NCI-H2081 (cell line): ENCODE measurements at places on chromosomes 6 and 20.
A peak's percentile ranks its signal among the peaks of the same experiment; 100 is the strongest.

- DNase-seq: no peak
Observed at GRCh38 chr20:45920462-45921336, 8.7 kb upstream of the PLTP start.

- no peak for DNase-seq
Observed at GRCh38 chr20:31836853-31837608, 8.4 kb downstream of the FOXS1 start.

DNA sequence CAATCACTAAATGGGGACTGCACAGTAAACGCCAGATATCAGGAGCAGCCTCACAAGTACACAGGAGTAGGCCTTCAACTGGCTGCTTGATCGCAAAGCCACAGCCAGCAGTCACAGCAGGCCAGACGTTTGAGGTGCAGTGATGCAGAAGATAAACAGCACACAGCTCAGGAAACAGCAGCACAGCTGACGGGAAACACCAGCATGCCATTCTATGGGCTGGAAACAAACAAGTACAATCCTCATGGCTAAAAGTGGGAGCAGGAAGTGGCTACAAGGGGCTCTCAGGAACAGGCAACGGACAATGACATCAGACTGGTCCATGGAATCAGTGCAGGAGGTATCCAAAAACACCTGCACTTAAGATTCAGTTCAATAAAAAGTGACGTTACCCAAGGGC, 111.0 kb downstream of the DTNBP1 start:
- DNase-seq: peak; percentile 26

- no peak for DNase-seq
Observed at GRCh38 chr6:20098267-20098876, 113.9 kb downstream of the MBOAT1 start.

DNA sequence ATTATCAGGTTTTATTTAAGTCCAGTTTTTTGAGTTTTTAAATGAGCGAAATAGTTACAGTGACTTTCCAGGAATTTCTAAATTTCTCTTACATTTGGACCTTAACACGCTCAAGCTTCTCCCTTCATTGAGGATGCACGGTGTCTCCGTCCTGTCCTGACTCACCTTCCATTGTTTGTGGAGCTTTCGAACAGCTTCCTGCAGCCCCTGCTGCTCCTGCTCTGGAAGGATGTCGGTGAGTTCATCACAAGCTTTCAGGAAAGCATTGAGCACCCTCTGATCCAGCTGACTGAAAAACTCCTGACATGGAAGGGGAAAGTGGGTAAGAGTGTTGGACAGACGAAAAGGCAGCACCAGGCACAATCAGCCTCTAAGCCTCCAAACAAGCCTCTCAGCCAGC, 183.7 kb downstream of the SYNE1 start:
- no peak for DNase-seq

DNA sequence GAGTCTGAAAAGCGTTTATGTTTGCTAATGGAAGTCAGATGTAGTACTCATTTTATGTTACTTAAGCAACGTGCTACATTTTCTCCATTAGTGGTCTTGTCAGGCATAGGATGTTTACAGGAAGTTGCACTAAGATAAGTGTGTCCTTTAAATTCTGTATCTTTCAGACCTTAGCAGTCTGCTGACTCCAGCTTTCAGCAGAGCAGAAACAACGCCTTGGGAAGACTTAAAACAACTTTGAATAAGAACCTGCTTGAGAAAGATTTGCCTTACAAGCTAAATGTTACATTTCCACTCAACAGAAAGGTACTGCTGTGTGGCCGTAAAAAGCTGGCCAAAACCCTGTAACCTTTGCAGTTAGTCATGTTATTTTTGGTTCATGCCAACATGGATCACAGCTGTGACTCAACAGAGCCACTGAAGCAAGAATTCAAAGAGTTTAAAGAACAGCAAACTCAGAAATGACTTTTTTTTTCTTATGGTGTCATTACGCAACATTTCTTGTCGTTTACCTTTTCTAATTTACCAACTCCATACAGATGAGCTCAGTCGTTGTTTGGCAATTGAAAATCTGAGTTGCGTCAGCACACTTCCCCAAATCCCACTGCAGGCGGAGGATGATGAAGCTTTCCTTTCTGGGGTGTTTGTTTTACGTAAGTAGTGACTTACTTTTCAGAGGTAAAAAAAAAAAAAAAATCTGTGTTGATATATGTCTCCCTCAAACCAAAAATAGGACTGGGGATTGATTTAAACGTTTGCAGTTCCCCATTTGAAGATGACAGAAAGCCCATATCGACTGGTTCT, 27.9 kb upstream of the BMP6 start:
- no peak for DNase-seq

GRCh38 chr6:116090251-116090650, 10.4 kb upstream of the NT5DC1 start:
- DNase-seq: no peak

DNA sequence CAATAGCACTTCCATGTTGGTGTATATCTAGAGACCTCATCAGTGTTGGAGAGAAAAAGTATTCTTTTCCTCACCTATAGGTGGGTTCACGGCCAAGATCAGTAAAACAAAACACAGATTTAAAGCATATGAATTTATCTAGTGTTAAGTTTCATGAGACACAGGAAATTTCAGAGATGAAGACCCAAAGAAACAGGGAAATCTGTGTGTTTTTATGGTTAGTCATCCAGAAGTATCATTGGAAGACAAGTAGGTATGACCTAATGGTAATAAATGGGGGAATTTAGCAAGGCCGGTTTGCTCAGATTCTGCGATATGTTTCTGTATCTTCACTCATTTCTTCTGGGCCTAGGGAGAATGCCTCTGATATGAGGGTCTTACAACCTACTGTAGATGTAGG, 419.6 kb upstream of the MARCKS start:
- DNase-seq: no peak
